Stimulated activated CD4-positive, alpha-beta T cell treated with anti-CD3 and anti-CD28 coated beads, Interleukin-4, amount 100 ng/mL, for 4 hours (primary cell): ENCODE measurements at places on chromosomes 12 and 14.

GRCh38 chr14:94770251-94770749 lies 387 bp upstream of the GSC start:
- no peak for DNase-seq

DNA sequence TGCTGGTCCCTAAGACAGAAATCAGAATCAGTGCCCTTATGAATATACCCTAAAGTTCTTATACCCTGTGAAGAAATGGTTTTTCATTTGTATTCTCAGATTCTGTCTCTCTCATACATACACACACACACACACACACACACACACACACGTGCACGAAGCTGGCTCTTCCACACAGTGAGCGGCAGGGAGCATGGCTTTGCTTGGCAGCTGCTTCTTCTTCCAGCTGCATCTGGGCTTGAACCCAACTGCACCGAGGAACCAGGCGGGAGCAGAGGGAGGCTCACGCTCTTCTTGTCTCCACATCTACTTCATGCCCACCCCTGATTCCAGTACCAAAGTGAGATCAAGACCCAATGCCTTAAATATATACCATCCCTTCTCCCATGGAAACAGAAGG lies 19.4 kb downstream of the GRIN2B start:
- DNase-seq, result no peak

DNA sequence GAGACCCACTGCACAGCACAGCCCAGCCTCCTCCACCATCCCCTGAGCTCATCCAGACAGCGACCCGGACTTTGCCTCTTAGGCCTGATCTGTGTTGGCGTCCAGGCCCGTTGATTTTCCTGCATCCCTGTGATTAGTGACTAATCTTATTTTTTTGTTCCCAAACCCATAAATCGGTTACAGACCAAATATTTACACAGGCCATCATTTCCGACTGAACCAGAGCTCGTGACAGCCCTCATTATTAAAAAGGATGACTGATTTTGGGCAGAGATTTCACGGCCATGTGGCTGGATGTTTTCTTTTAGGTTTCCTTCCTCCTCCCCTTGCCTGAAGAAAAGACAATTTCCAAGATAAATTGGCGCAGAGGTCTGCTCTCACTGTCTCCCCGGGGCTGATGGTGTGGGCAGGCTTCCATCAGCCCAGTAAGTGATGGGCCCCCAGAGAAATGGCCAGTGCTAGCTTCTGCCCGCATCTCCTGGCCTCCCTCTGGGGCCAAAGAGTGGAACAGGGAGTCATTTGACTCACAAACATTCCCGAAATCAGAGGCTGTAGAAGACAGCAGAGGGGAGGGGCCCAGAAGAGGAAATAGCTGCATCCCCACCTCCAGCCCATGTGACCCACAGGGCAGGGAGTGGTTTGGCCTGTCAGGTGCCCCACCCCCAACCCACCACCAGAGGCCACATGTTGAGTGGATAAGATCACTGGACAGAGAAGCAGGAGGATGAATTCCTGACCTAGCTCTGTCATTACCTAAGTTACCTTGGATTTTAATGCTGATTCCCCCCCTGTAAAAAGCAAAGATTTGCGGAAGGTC lies 283.5 kb downstream of the KSR2 start:
- DNase-seq, result no peak

GRCh38 chr12:54561164-54561563 lies 11.8 kb downstream of the PDE1B start:
- DNase-seq, result no peak

DNA sequence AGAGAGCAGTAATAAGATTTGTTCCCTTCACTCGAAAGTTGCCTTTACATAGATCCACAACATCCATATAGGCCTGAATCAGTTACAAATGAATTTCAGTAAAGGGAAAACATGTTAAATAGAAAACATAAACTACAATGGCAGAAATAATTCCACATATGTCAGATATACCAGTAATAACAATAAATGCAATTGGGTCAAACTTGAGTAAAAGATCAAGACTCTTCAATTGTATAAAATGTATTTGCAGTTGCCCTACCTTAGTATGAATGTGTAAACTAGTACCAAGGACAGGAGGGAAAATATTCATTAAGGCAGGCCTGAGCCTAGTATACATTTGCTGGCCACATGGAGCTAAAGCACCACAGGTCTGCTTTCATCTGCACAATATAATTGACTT lies 17.6 kb downstream of the NOS1 start:
- DNase-seq, result no peak

GRCh38 chr12:115070313-115070712 lies 386.3 kb upstream of the TBX3 start:
- DNase-seq, result no peak

DNA sequence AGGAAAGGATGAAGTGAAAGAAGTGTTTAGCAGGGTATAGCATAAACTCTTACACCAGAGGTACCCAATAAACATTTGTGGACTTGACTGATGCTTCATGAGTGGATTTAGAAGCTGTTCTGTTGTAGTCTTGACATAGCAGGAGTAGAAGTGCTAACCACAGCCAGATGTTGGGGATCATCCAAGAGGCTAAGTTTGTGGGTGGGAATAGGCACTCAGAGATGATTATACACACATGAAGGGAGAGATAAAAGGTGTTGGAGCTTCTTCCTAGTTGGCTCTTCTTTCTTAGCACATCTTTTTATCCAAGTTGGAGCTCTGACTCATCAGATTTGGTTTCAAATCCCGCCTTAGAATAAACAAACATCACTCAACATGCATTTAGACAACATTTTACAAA lies 166.7 kb upstream of the E2F7 start:
- no peak for DNase-seq

GRCh38 chr12:124732275-124733075 lies 131.2 kb downstream of the SCARB1 start:
- no peak for DNase-seq

GRCh38 chr12:19915392-19916195 lies 452.7 kb upstream of the PDE3A start:
- DNase-seq, result no peak

GRCh38 chr14:36675581-36675980 lies 13.9 kb downstream of the PAX9 start:
- DNase-seq, result no peak

DNA sequence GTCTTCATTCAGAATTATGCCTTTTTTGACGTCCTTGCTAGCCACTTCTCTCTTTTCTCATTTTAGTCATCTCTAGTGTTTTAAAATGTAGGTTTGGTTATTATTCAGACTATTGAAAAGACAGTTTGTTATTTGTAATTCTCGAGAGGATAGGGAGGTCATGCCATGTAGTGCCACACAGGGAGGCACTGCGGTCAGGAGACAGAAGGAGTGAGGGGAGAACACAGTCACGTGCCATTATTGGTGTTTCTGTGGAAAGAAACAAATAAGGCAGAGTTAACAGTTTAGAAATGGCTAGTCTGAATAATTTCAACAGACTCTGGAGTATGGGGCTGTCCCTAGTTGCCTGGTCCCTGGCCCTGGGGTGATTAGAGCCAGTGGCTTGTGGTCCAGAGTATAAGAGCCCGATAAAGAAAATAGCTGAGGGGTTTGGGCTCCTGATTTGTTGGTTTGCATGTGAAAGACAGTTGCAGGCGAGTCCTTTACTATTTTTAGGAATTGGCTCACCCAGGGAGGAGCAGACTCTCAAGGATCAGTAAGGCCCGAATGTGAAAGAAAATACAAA lies 278.1 kb upstream of the SEL1L start:
- no peak for DNase-seq

- no peak for DNase-seq
Measured at GRCh38 chr12:63495974-63496373, 172.3 kb downstream of the DPY19L2 start.

GRCh38 chr12:6724409-6724797 lies 557 bp downstream of the COPS7A start:
- DNase-seq, result no peak

GRCh38 chr14:76514213-76514998 lies 138.5 kb downstream of the ESRRB start:
- no peak for DNase-seq

GRCh38 chr12:118098911-118099671 lies 4.7 kb downstream of the VSIG10 start:
- DNase-seq, result no peak

DNA sequence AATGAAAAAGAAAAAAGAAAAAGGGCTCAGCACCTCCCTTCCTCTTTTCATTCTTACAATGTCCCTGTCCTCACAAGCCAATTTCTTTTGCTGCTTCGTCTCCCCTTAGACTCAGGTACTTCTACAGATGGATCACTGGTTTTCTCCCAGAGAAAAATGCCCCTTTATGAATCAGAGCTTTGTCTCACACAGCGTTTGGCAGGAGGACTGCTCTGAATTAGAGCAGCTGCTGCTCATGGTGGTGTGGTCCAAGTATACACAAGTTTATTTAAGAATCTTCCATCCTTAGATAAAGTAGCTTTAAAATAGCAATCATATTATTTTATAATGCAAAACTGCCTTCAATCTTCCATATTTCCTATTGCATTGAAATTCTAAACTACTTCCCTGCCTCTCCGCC lies 80.3 kb downstream of the SLC8A3 start:
- DNase-seq, result no peak

DNA sequence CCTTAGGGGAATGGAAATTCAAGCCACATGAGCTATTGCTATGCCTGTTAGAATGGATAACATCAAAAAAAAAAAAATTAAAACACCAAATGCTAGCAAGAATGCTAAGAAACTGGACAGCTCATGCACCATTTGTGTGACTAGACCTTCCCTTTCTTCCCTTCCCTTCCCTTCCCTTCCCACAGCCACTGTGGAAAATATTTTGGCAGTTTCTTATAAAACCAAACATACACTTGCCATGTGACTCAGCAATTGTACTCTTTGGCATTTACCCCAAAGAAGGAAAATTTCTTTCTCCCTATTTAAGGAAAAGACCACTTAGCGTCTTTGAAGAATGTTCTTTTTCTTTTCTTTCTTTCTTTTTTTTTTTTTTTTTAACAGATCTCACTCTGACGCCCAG lies 49.1 kb upstream of the FKBP4 start:
- no peak for DNase-seq

DNA sequence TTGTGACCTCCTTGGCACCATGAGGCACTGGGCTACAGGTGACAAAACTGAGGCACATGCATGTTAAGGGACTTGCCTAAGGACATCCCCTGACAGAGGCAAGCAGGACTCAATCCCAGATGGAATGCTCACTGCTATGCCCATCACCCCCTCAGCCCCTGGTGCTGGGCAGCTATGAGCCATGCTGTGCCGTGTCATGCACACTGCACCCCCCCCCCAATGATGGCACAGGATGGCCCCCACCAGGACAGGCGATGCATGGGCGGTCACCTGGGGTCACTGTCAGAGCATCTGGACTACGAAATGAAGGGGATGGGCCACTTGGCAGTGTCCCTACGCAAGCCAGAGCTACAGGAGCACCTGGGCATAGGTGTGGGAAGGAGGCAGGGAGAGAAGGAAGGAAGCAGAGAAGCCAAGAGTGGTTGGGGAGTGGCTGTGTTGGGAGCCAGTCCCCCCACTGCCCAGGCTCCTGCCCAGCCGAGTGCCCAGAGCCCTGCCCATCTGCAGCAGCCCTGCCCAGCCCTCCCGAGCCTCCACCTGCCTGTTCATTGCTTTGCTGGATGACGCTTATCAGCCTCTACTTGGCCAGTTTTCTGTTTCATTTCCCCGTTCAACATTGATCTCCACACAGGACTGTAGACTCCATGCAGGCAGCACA lies 84.9 kb upstream of the DIO3 start:
- DNase-seq, result no peak

- DNase-seq, result no peak
Measured at GRCh38 chr12:93127582-93128331, 198.7 kb upstream of the EEA1 start.

GRCh38 chr12:91538418-91538817 lies 355.8 kb upstream of the DCN start:
- no peak for DNase-seq

DNA sequence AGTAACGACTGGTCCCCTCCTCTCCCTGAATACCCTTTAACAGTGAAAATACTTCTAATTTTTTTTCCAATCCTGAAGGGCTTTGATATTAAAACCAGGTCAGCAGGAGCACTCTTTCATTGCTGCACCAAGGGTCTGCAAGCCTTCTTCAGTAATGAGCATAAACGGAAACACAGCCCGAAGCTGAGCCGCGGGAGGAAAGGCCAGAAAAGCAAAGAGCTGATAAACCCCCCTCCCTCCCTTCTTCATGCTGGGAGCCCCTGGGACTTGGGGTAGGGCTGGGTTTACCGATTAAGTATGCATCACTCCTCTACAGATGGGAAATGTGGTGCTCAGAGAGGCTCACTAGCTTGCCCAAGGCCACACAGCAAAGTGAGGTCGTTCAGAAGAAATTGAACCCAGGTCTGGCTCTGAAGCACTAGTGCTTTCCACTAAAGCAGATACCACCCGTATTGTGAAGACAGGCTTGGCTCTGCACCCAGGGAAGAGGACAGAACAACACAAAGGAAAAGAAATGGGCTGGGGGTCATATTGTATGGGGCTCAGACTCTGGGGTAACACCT lies 128.8 kb downstream of the GLT1D1 start:
- DNase-seq, result no peak

- no peak for DNase-seq
Measured at GRCh38 chr12:25864306-25865276, 93.9 kb upstream of the RASSF8 start.

DNA sequence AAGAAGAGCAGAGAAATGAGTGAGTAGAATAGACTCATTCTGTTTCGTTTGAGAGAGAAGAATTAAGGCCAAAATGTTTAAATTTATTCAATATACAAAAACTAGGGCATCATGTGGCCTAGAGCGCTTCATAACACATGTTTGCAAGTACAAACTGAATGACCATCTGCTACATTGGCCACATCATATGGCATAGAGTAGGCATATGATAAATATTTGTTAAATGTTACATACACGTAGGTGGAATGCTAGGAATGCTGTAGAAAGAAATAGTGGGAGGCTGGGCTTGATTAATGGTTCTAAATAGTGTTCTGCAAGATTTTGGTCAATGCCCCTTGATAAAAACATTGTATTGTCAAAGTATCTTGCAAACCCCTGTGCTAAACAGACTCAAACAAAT lies 10.8 kb downstream of the MGP start:
- no peak for DNase-seq

GRCh38 chr12:18942669-18943068 lies 186.9 kb upstream of the PLEKHA5 start:
- no peak for DNase-seq

- DNase-seq, result no peak
Measured at GRCh38 chr12:74890237-74890599, 319.4 kb downstream of the KCNC2 start.

DNA sequence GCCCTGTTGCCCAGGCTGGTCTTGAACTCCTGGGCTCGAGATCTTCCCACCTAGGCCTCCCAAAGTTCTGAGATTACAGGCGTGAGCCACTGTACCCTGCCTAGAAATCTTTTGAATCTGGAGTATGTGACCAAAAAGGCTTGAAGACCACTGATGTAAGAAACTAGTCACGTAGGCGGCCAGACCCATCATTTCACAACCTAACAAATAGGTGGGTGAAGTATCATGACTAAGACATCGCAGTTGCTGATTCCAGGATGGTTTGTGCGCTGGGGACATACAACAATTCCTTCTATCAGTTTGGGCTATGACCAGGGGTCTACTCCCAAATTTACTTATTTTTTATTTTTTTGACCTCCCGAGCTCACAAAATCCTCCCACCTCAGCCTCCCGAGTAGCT lies 11.8 kb upstream of the CDK2AP1 start:
- no peak for DNase-seq
